ENCODE measurements at places on chromosomes 1 and 21.

- DNase-seq, result peak; percentile 47
Observed at GRCh38 chr1:35569936-35570335, 3.2 kb upstream of the TFAP2E start.

- DNase-seq, result no peak
Observed at GRCh38 chr1:215731699-215732098, 164.6 kb downstream of the KCTD3 start.

DNA sequence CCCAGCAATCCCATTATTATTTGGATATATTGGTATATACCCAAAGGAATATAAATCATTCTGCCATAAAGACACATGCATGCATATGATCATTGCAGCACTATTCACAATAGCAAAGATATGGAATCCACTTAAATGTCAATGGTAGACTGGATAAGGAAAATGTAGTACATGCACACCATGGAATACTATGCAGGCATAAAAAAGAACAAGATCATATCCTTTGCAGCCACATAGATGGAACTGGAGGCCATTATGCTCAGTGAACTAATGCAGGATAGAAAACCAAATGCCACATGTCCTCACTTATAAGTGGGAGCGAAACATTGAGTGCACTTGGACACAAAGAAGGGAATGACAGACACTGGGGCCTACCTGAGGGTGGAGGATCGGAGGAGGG is 24.6 kb downstream of the KAZN start:
- no peak for DNase-seq

GRCh38 chr1:100131623-100132022 is 1.1 kb downstream of the SASS6 start:
- no peak for DNase-seq

- DNase-seq, result peak; percentile 81
Observed at GRCh38 chr1:47437447-47438164, at the start of gene FOXD2. FOXD2 (plus strand) TSS chr1:47438044; CDS start chr1:47438136, 92 bp downstream.

DNA sequence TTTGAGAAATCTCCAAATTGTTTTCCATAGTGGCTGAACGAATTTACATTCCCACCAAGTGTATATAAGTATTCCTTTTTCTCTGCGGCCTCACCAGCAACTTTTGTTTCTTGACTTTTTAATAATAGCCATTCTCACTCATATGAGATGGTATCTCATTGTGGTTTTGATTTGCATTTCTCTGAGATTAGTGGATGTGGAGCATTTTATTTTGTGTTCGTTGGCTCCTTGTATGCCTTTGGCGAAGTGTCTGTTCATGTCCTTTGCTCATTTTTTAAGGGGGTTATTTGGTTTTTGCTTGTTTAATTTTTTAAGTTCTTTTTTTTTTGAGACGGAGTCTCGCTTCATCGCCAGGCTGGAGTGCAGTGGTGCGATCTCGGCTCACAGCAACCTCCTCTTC is 45.1 kb upstream of the MPC2 start:
- no peak for DNase-seq

Data from HCEC 1CT (cell line).